HS-27A (cell line): ENCODE measurements at places on chromosomes 1 and 21.

DNA sequence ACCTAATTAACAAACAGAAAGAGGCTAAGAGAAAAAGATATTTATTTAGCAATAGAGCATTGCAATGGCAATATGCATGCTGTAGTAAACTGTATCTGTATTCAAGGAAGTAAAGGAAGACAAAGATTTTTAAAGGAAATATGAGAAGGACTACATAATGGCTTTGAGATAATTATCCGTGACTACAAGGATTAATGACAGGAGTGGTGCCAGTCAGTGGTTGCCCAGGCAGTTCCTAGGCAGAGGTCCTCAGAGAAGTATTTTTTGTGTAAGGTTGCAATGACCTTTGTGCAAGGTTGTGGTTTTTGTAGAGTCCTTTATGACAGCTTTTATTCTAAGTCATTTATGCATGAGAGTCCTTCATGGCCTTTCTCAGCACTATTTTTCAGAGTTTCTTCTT, 711.1 kb upstream of the CHRM3 start:
- DNase-seq: no peak

DNA sequence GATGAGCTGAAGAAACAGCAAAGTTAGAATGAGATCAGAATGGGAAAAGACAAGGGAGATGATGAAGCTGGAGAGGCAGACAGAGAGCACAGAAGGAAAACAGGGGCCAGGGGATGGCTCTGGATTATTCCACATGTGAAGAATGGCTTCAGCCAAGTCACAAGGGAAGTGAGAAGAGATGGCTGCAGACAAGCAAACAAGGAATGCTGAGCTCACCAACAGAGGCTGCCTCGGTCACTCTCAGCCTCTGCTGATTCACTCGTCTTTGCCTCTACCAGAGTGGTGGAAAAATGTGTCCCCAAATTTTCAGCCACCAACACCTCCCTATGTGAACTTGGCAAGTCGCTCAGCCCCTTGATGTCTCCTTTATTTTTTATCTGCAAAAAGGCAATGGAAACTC, 46.7 kb downstream of the TRABD2B start:
- DNase-seq: no peak

- DNase-seq: no peak
Measured at GRCh38 chr1:182317611-182318161, 73.9 kb downstream of the GLUL start.

GRCh38 chr1:18948048-18948912, 8.2 kb downstream of the IFFO2 start:
- DNase-seq: no peak

DNA sequence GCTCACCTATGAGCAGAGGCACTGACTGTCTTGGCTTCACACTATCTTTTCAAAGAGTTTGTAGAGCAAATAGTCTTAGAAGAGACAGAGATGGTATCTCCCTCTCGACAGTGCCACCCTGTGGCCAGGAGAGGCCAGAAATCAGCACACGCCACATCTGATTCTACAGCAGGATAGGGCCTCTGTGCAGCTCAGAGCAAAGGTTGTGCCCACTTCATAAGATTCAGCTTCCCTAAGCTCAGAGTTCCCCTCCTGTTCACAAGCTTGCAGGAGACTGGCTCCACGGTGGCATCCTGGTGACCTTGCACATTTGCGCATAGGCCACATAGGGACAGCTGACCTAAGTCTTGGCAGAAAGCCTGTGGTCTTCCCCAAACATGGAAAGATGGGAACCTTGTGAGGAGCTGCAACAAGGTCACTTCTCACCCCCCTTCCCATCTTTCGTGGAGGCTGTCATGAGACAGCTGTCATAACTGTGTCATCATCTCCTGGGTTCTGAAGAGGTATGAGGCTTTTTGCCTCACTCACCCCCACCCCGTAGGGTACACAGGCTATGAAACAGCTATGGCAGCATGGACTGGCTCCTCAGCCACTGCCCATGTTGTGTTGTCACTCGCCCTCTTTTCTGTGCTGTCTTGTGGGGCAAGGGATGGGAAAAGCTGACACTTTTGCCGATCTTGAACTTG, 3.0 kb downstream of the ITLN2 start:
- no peak for DNase-seq

DNA sequence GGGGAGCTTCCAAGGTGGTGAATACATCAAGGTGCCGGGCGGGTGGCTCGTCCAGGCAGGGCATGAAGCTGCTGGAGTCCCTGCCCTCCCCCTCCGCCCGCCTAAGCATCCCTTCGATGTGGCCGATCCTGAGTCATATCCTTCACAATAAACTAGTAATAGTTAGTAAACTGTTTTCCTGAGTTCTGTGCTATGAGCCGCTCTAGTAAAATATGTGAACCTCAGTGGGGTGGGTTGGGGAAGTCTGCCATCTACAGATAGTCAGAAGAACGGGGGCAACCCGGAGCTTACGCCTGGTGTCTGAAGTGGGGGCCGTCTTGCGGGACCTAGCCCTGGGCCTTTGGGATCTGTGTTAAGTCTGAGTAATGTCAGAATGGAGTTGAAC, 21.6 kb downstream of the C2CD2 start:
- DNase-seq: no peak

DNA sequence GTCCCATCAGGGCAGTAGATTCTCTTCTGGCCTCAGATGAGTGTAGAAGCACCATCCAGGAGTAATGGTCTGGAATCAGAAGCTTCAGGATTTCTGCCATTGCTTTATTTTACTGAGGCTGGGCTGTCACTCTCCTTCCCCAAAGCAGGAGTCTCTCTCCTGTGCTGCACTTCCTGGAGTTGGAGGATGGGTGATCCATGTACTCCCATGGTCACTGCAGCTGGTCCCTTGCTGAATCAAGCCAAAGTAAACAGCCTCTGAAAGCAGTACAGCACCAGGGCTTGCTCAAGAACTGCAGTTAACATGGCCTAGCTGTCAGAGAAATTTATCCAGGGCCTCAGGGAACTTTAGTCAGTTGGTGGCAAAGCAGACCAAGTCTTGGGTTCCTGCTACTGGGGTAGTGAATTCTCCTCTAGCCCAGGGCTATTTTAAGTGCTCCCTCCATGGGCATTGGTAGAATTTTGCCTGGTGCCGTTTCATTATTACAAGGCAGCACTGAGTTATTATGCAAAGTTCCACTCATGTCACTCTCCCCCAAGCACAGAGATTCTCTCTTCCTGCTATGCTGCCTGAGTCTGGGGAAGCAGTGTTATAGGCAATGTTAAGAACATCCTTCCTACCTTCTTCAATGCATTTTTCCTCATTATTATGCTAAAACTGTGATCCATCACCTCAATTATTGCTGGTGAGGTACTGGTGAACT, 29.5 kb downstream of the DRAM2 start:
- DNase-seq: no peak

DNA sequence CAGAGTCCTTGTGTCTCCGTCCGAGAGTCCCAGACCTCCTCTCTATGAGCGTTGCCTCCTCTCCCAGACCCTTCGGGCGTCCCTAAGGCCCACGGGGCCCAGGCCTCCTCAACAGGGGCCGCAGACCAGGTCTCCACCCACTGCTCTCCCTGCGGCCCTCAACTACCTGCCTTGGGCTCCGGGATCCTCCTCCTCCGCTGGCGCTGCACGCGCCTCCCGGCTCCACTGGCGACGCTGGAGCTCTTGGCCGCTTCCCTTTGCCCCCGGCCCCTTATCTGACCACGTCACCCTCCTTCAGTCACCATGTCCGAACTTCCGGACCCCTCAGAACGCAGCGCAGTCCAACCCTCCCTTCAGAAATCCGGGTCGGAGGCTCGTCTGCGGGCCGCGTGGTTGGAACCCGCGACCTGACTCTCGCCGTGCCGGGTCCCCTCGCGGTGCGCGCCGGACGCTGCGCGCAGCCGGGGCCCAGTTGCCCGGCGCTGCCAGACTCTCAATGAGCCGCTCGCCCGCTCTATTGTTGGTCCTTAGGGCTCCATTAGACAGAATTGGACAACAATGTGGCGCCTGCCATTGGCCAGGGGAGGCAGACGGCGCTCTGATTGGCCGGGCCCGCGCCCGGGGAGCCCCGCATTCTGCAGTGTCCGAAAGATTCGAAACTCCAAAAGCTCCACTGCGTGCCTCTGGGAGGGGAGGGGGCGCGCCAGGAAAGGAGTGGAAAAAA, at the start of gene DMRTA2:
DMRTA2 (minus strand) TSS at position 498 of the 724 bp plus-strand sequence. CDS start 1,907 bp downstream, outside the sequence.
- DNase-seq: no peak

DNA sequence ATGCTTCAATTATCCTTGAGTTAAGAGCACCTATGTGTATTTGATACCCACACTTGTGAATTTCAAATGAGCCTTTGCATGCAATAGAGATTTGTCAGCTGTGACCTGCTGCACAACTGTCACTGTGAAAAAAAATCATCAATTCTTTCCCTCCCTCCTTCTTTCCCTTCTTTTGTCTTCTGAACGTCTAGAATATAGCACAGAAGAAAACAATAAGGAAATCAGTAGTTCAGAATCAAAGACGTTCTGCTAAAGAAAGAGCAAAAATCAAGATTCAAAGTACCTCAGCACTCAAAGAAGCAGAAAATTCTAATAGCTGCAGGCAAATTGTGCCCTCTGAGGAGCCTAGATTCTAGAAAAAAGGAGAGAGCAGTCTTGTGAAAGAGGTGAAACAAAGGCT, 1.7 kb upstream of the FMN2 start:
- DNase-seq: no peak

GRCh38 chr21:45130324-45130774, 56.0 kb downstream of the ADARB1 start:
- peak; percentile 57 for DNase-seq

- no peak for DNase-seq
Measured at GRCh38 chr21:37058261-37058660, 14.6 kb downstream of the PIGP start.

DNA sequence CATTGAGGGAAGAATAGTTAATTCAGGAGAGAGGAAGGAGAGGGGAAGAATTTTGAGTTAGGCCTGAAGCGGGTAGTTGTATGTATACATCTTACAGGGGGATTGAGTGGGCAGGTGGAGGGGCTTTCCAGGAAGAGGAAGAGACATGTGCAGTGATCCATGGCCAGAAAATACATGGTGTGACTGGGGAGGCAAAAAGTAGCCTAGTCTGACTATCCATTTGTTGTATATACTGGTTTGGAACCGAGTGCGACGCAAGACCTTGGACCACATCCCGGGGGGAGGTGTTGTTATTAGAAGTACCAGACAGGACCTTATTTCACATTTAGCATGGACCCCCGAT, 158.3 kb downstream of the SDCCAG8 start:
- no peak for DNase-seq

- DNase-seq: no peak
Measured at GRCh38 chr1:116540088-116540487, 30.7 kb downstream of the CD58 start.

DNA sequence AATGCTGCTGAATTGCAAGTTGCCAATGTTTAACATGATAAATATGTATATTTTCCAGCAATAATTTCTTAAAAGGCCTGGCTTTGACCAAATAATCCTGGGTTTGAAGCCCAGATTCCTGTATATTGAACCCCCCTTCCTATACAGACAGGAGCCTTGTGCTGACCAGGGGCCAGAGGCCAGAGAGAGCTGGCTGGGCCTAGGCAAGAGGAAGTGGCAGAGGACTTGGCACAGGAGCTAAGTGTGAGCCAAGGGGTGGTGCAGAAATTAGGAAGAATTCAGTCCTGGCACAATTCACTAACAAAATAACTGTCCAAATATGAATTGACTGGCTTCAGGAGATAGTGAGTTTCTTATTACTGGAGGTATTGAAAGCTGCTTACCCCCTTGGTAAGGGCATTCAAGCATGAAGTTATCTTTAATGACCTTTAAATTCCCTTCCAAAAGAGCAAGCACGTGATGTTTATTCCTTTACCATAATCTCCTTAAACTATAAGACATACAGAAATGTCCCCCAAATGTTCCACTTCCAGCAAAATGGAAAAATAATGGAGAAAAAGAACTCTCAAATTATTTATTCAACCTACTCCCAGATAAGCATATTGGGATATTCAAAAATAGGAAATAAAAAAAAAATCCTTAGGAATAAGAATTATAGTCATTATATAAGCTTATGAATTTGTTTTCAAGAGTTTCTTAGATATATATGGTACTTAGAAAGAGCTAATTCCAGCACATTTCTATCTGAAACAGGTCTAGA, 26.6 kb downstream of the NIBAN1 start:
- no peak for DNase-seq

- DNase-seq: no peak
Measured at GRCh38 chr1:248045209-248045608, 1.4 kb upstream of the OR2L3 start.

DNA sequence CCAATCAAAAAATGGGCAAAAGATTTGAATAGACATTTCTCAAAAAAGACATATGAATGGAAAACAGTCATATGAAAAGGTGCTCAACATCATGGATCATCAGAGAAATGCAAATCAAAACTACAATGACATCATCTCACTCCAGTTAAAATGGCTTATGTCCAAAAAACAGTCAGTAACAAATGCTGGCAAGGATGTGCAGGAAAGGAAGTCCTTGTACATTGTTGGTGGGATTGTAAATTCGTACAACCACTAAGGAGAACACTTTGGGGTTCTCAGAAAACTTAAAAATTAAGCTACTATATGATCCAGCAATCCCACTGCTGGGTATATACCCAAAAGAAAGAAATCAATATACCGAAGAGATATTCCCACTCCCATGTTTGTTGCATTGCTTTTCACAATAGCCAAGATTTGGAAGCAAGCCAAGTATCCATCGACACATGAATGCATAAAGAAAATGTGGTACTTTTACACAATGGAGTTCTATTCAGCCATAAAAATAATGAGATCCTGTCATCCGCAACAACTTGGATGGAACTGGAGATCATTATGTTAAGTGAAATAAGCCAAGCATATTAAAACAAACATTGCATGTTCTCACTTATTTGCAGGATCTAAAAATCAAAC, 17.9 kb downstream of the GBP5 start:
- DNase-seq: no peak

DNA sequence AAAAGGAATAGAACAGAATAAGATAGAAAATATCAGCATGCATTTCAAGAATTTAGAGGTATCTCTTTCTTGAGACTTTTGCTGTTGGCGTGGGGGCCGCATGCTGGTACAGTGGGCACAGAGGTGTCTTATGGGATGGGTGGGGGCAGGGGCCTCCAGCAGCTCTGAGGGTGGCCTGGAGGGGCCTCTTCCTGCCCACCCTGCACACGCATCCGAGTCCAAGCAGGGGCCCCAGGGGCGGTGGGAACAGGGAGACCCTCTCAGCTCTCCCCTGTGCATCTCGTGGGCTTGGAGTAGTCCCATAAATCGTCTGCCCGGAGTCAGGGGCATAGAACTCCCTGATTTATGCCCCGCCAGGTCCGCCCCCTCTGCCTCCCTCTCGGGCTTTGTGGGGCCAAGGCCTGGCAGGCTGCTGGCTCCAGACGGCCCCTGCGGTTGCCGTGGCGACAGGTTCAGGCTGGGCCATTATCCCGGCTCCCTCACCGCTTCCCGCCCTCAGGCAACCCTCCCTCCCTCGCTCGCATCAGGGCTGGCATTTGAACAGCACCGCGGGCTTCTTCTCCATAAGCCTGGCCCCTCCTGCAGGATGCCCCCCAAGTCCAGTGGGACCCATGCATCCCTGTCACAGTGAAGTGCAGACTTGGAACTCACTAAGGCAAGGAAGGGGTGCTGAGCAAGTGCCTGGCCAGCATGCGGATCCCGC, 133.2 kb upstream of the ZBTB40 start:
- no peak for DNase-seq

GRCh38 chr1:213231795-213232231, 180.8 kb downstream of the RPS6KC1 start:
- peak; percentile 11 for DNase-seq
